Stimulated activated CD4-positive, alpha-beta T cell treated with anti-CD3 and anti-CD28 coated beads, Interleukin-1b, Interleukin-23, amount 100 ng/mL, for 4 hours (primary cell): ENCODE measurements at places on chromosomes 16 and 17.

GRCh38 chr16:55900616-55901393 lies 25.6 kb upstream of the CES5A start:
- DNase-seq = no peak

DNA sequence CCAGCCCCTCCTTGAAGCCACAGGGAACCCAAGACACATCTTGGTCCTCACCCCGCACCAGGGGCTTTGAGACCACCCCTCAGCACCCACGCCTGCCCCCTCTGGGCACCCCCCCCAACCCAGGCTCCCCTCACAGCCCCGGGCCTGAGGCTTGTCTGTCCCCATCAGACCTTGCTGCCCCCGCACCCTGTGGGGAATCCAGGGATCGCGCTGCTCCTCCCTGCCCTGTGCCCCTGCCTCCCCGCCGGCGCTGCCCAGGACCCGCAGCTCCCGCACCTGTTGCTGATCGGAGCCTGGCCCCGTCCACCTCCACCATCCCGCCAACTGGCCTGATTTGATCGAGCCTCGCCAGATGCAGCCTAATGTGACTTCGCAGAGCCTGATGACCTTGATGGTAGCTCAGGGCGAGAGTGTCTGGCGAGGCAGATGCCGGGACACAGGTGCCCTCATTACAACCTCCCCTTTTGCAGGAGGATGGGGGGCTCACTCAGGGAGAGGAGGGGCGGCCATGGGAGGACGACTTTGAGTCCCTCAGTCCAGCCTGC lies 29.0 kb downstream of the SLC25A10 start:
- DNase-seq = no peak

GRCh38 chr17:66625311-66625767 lies 209.6 kb upstream of the CACNG5 start:
- no peak for DNase-seq

DNA sequence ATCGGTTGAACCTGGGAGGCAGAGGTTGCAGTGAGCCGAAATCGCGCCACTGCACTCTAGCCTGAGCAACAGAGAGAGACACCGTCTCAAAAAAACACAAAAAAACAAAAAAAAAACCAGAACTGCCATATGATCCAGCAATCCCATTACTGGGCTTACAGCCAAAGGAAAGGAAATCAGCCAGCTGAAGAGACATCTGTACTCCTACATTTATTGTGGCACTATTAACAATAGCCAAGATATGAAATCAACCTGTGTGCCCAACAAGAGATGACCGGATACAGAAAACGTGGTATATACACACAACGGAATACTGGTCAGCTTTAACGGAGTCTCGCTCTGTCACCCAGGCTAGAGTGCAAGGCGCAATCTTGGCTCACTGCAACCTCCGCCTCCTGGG lies 14.6 kb downstream of the FANCA start:
- no peak for DNase-seq

GRCh38 chr17:43669971-43670644 lies 8.4 kb upstream of the MEOX1 start:
- no peak for DNase-seq

- no peak for DNase-seq
Measured at GRCh38 chr16:49515016-49515565, 141.5 kb downstream of the C16orf78 start.

- DNase-seq = no peak
Measured at GRCh38 chr16:70681382-70682238, 4.2 kb downstream of the MTSS2 start.

DNA sequence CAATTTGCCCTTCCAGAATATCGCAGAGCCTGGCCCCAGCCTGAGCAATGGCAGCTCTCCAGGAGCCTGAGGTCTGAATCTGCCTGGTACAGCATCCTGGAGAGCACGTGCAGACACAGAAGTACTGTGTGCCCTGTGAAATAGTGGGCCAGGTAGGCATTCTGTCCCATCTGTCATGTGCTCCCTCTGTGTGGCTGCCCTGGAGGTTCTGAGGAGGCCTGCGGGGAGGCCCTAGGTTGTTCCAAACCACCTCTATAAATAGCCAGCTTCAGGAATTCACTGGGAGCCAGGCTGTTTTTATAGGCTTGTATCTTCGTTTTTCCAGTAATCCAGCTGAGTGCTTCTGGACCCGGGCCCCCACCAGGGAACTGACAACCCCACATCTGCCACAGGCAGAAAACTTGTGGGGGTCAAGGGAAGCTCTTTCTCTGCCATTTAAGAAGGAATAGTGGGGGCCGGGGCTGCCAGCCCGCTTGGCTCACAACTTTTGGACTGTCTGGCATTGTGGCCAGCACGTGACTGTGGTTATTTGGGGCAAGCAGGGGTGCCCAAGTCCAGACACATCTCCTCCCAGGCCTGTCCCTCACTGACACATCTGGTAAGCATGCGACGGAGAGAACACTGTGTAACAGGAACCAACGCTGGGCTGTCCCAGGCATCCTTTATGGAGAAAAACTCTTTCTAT lies 356.3 kb upstream of the TNRC6C start:
- DNase-seq = no peak

DNA sequence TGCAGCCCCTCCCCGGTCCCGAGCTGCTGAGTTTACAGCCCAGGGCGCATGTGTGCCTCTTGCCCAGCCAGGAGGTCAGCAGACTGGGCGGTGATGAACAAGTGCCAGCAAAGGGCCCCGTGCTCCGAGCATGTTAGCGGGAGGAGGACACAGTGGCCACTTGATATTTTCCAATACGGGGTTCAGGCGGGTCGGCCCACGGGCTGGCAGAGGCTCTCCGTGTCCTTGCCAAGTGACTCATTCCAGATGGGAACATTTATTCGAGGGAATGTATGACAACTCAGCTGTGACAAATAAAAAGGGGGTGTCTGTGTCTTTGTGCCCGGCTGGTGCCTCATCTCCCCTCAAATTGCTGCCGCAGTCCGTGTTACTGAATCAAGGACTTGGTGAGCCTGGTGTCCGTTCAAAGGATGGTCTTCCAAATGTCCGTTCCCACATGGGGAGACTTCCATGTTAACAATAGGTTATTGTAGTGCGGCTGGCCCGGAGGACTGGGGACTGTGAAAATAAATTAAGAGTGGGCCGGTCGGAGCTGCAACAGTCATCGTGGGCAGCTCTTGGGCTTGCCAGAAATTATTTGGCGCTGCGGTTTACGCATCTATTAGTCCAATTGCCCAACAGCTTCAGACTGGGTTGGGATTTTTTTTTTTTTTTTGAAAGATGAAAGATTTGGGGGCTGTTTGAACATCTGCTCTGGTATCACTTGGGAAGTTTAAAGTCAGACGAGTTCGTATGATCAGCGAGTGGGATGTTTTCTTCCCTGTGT lies 174.0 kb upstream of the CIBAR2 start:
- no peak for DNase-seq
